NCI-H2171 (cell line): ENCODE measurements at places on chromosomes 2 and 18.

- no peak for DNase-seq
Measured at GRCh38 chr18:59705145-59705544, 7.9 kb upstream of the CCBE1 start.

GRCh38 chr2:226115102-226115831 is 684.4 kb downstream of the IRS1 start:
- no peak for DNase-seq

DNA sequence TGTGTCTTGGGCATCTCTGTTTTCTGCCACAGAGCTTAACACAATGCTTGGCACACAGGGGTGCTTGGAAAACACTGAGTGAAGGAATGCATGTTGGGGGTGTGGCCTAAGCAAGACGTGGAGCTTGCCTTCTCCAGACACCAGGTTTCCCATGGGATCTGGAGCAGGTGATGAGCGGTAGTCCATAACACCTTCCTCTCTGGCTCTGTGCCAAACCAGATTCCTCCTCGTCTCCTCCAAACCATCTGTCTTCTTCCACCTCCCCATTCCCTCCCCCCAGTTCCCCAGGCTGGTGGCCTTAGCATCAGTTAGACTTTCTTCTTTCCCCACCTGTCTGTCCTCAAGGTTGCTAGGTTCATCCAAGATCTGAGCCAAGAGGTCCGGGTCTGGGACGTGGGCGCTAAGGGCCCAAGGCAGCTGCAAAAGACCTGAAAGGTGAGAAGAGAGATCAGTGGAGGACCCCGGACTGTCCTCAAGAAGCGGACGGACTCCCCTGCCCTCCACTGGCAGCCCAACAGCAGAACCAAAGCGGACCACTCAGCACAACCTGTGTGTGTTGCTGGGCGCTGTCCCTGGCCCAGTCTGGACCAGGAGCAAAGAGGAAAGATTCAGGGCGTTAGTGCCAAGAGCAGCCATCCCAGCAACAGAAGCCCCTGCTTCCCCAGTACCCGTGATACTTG is 1.2 kb upstream of the ITM2C start:
- peak; percentile 55 for DNase-seq

DNA sequence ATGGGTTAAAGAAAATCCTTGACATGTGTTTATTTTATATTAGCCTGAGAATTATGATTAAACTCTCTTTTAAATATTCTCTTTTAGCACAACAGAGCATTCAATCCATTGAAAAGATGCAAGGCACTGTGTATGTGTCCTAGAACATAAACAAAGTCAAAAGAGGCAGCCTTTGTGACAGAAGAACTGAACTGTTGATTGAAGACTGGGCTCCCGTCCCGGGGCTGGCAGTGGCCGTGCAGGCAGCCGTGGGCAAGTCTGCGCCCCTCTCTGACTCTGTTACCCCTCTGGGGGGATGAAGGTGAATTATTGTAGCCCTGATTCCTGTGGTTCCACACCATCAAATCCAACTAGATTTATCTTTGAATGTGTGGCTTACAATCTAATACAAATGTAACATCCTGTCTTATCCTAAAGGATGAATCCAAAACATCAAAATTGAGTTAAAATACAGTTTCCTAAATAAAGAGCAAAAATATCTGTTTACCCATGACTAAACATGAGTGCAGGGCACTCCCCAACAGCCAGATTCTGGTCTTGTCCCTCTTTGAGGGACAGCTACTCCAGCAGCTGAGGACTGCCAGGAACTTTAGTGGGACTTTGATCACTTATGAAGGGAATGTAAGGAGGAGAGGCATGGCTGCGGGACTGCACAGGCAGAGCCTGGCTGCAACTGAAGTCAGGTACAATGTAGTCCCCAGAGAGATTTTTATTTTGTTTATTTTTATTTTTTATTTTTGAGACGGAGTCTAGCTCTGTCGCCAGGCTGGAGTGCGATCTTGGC is 37.3 kb upstream of the SH3BP4 start:
- no peak for DNase-seq

DNA sequence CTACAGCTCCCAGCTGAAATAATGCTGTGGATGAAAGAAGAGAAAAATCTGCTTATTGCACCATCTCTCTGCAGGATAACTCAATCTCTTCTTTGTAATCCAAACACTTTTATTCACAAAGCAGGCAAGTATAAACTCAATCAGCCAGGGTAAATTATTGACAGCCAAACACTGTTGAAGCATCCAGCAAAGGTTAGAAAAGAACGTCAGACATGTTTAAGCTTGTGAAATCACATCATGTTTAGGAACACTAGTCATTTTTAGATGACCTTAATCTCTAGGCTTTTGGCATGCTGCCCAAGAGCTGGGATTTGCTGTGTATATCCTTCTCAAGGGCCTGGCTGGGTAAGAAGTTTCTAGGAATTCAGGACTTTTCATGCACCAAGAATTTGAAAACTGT is 1148.1 kb upstream of the FANCL start:
- no peak for DNase-seq

- DNase-seq: no peak
Measured at GRCh38 chr2:205776139-205776538, 93.8 kb downstream of the NRP2 start.

DNA sequence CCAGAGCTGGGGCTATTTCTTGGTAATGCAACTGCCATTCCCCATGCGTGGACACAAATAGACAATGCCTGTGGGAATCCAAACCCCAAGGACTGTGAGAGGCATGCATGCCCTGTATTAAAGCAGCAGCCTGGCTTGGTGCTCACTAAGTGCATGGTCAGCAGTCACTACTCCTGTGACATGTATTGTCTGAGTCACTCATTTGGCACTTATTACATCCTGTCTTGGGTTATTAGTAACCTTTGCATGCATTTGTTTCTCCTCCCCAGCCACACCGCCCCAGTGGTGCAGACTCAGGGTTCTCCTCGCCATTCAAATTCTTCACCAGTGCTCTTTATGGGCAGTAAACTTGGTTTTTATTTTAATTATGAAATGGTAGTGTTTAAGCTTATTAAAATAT is 30.2 kb downstream of the PRKCE start:
- DNase-seq: no peak

- peak; percentile 56 for DNase-seq
Measured at GRCh38 chr2:38076710-38077430, 919 bp upstream of the CYP1B1 start.

- no peak for DNase-seq
Measured at GRCh38 chr18:23387265-23387664, 65.8 kb upstream of the RIOK3 start.

- no peak for DNase-seq
Measured at GRCh38 chr2:161424891-161425727, 9.0 kb downstream of the TBR1 start.

GRCh38 chr2:203782262-203782976 is 76.0 kb downstream of the CD28 start:
- DNase-seq: no peak

DNA sequence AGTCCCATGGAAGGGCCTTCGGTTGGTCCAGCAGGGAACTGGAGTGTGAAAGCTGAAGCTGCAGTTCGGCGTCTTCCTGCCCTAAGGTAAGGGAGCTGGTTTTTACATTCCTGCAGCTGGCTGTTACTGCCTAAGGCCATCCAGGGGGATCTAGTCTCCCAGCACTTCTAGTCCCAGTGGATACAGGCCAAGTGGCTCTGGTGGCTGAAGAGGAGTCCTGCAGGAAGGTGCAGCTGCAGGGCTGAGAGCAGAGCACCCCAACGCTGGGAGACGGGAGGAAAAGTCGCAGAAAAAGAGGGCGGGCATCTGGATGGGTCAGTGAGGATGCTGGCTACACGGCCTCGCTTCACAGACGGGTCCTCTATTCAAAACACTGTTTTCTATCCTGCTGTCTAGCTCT is 225.0 kb upstream of the HS6ST1 start:
- no peak for DNase-seq

DNA sequence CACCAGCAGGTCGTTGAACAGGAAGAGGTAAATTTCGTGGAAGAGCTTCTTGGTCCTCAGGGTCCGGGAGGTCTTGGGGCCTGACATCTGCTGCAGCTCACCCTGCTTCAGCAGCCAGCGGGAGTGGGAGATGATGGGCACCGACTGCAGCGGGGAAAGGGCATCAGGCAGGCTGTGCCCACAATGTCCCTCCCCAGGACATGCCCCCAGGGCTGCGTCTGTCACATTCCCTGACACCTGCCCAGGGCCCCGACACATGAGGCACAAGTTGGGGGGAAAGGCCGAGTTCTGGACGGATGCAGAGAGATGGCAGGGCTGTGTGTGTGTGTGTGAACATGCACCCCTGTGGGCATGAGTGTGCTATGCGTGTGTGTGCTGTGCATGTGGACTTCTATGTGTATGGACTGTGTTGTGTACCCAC is 13.9 kb downstream of the SNORC start:
- no peak for DNase-seq

DNA sequence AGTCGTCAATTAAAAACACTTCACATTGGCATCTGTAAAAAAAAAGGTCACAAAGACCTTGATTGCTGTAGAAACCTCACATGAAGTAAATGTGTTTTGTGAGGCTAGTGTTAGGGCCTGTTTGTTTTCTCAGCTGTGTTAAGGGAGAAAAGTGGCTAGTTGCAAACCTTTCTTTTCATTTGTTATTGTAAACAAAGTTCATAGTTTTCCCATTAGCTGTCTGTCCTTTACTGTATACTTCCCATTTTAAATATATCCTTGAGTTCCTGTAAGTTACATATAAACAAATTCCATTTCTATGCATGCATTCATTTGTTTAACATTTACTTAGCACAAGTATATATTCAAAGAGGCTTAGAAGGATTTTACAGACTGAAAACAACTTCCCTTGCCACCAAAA is 1250.2 kb downstream of the LRP1B start:
- no peak for DNase-seq

GRCh38 chr2:95333888-95334338 is 36.8 kb downstream of the KCNIP3 start:
- peak; percentile 36 for DNase-seq

GRCh38 chr2:60554074-60554645 is 706 bp upstream of the BCL11A start:
- no peak for DNase-seq

DNA sequence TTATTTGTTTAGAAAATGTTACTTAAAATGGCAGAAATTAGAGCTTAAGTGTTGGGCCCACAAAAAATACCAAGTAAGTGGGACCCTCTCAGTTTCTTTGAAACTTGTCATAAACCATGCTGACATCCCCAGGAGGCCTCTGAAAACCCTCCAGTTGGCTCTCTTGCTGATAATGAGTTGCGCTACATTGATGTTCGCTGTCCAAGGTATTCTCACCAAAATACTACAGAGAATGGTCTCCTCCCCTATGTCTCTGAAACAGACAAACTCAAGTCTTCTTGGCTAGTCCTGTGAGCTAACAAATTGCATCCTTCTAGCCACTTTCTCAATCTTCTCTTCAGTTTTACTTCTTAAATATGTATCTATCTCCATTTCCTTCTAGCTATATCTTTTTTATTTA is 669.4 kb downstream of the IRS1 start:
- no peak for DNase-seq

GRCh38 chr2:240637901-240638345 is 12.6 kb downstream of the GPR35 start:
- DNase-seq: no peak

DNA sequence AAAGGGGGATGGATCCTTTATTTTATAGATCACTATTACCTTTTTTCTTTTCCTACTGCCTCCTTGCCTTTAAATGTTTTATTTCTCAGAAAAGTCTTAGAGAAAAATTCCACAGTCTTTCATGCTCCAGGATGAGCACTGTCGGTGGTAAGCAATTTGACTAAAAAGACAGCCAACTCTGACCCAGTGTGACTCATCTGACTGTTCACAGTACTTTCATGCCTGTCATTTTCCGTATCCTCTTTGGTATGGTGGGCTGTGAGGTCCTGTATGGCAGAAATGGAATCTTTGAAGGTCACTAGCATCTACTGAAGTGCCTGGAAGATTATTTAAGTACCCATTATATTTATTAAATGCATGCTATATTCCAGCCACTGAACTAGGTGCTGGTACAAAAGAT is 2.1 kb upstream of the RFTN2 start:
- no peak for DNase-seq

DNA sequence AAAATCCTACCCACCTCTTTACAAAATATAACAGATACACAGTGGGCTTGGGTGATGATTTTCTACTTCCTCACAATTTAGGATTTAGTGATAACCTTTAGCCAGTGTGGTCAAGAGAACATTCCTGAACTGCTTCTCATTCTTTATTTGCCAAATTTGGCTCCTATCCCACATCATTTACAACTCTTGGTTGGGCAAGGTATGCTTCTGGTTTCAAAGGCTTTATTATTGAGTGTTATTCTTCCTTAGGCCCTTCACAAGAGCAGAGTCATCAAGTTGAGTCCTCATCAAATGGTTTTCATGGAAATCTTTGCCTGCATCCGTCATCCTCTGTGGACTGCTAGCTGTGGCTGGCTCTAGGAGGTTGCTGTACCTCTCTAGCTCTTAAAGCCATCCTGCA is 472.0 kb upstream of the ETAA1 start:
- no peak for DNase-seq

DNA sequence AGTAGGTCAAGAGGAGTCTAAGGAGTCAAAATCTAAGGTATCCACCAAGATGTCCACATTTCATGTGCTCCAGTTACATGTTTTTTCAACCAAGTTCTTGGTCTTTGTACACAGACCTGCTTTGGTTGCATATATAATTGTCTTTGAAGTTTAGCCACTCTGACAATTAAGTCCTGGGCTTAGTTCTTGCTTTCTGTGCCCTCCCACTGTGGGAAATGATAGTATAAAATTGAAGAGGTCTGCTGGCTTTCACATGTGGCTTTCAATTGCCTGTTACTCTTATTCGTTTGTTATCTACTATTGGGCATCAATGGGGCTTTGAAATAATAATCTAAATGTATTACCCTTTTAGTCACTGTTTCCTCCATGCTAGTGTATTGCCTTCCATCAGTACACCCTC is 72.8 kb downstream of the TBR1 start:
- DNase-seq: no peak

DNA sequence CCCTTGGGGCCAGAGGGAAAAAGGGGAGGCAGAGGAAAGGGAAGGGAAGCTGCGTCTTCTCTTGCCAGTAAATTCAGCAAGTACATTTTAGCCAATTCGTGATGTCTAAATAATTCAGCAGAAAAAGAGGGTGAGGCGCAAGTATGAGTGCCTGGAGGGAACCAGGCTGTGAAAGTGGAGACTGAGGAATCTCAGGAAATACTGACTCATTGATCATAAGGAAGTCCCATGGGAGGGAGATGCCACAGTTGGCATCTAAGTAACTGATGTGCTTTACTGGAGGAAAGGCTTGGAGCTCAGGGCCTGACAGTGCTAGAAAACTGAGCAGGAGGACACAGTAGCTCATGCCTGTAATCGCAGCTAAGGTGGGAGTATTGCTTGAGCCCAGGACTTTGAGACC is 31.1 kb downstream of the KIF5C start:
- no peak for DNase-seq

DNA sequence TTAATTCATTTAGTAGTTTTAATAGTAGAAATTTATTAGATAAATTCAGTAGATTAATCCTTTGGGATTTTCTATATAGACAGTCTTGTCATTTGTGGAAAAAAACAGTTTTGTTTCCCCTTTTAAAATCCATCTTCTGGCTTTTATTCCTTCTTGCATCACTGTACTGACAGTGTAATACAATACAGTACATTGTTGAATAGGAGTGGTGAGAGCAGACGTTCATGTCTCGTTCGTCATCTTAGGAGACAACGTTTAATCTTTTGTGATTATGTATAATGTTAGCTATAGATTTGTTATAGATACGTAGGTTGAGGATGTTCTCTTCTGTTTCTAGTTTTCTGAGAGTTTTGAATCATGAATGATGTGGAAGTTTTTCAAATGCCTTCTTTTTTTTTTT is 61.8 kb downstream of the NCOA1 start:
- DNase-seq: no peak
